ENCODE measurements at places on chromosomes 2 and 18.
A peak's percentile ranks its signal among the peaks of the same experiment; 100 is the strongest.

GRCh38 chr2:128406736-128407554, 88.3 kb upstream of the HS6ST1 start:
- DNase-seq, result no peak

GRCh38 chr18:4878480-4878879, 318.6 kb downstream of the AKAIN1 start:
- DNase-seq, result no peak

DNA sequence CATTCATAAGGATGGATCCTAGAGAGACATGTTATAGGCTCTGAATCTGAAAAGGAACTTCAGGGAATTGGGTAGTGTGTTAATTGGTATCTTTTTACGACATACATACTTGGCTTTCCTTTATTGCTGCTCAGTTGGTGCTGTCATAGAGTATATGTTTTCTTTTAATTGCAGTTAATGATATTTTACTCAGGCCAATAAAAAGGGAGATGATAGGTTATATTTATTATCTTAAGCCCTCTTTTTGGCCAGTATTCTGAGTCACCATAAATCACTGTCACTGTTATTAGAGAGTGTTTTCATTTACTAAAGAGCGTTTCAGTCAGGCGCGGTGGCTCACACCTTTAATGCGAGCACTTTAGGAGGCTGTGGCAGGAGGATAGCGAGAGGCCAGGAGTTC, 47.6 kb downstream of the RALBP1 start:
- no peak for DNase-seq

DNA sequence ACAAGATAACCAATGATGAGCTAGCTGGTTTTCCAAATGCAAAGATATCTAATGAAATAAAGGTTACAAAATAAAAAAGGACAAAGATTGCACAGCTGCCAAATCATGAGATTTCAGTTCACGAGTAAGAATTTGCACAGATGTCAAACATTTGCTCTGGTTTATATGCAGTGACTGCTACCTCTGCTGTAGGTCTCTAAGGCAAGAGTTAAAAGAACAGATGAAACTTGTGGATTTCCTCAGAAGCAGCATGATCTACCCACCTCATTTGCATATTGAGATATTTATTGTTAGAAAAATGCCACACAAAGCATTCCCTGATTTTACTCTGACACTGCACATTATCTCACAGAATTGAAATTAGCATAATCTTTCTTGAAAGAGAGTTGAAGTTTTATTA, 763.2 kb upstream of the ZEB2 start:
- no peak for DNase-seq

DNA sequence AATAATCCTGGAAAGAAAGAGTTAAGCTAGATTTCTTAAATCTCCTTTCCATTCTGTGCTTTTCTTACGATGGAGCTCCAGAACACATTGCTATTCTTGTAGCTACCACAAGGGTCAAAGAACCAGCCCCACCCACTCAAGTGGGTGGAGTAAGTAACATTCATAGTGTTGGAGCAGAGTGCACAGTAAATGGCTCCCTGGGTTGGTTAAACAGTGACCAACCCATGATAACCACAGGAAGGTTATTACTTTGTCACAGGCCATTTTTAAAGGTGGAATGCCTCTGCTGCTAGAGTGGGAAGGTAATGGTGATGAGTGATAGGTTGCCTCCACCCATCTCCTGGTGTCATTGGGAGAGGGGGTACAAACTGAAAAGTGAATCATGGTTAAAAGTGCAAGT, 13.9 kb downstream of the ARPC2 start:
- DNase-seq, result peak; percentile 52

GRCh38 chr2:223811757-223812156, 25.6 kb downstream of the AP1S3 start:
- no peak for DNase-seq

DNA sequence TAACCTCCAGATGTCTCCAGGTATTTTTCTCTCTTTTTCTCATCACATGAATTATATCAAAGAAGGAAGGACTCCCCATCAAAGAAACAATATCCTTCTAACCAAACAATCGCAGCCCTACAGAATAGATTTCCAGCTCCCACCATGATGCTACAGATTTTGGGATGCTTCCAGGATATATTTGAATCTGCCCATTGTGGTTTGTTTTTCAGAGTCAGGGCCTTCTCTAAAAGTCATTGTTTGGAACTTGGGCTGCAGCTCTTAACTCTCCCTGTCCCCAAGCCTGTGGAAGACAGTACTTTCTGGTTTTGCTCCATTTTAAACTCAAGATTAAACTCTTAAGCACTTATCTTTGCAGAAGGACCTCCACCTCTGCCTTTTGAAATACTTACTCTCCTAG, 223.2 kb downstream of the PMAIP1 start:
- DNase-seq, result no peak

GRCh38 chr2:201404699-201405280, 46.5 kb downstream of the TRAK2 start:
- no peak for DNase-seq

- DNase-seq, result no peak
Observed at GRCh38 chr18:45635893-45636509, 20.7 kb downstream of the SLC14A2 start.

DNA sequence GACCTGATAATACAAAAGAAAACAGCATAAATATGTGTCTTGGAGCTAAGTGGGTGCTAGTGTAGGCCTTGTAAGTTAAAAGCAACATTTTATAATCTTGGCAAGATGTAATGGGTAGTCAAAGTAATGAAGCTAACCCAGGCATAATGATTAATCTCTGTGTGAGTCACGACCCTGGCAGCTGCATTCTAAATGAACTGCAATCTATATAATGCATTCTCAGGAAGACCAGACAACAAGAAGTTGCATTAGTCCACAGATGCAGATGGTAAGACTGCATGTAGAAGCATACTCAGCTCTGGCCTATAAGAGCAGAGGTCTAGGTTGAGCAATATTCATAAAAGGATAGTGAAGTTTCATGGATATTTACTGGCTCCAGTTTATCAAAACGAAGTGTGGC, 85.6 kb upstream of the ETAA1 start:
- DNase-seq, result no peak

GRCh38 chr2:165240916-165241315, 1.7 kb downstream of the SCN2A start:
- no peak for DNase-seq

GRCh38 chr18:77876319-77876865, 626.7 kb downstream of the GALR1 start:
- no peak for DNase-seq

DNA sequence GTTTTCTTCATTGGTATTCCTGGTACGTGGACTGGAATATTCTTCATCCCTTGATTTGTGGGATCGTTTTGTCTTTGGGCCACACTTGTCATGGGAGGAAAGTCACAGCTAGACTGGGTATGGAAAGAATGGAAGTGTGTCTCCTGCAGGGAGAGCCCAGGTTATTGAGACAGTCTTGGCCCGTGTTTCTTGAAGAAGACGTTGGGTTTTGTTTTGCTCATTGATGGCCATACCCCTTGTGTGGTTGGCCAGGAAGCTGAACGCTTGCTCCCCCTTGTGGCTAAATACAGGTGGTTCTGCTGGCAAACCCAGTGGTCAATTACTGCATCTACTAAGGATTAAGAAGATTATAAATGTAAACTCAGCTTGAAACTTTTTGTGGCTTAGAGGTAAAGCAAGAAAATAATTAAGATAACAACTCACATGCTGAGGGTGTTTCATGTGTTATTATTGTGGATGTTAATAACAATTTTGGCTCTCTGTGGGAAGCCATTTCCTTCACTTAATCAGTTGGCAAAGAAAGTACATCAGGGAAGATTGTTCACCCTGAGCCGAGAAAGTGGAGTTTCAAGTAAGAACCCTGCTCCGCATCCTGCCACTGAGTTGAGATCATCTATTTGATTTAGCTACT, 91.8 kb downstream of the NEDD4L start:
- peak; percentile 51 for DNase-seq

DNA sequence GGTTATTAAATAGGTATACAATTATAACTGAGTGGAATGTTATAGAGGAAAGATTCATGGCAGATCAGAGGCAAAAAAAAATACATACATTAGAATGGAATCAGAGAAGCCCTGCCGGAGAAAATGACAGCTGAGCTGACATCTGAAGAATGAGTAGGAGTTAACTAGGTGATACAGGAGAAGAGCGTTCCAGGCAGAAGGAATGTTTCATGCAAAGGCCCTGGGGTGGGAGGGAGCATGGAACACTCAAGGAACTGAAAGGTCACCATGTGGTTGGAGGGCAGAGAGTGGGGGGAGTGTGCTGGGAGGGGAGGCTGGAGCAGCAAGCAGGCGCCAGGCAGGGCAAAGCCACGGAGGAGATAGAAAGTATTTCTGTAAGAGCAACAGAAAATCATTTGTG, 31.6 kb upstream of the CDK5R2 start:
- no peak for DNase-seq

DNA sequence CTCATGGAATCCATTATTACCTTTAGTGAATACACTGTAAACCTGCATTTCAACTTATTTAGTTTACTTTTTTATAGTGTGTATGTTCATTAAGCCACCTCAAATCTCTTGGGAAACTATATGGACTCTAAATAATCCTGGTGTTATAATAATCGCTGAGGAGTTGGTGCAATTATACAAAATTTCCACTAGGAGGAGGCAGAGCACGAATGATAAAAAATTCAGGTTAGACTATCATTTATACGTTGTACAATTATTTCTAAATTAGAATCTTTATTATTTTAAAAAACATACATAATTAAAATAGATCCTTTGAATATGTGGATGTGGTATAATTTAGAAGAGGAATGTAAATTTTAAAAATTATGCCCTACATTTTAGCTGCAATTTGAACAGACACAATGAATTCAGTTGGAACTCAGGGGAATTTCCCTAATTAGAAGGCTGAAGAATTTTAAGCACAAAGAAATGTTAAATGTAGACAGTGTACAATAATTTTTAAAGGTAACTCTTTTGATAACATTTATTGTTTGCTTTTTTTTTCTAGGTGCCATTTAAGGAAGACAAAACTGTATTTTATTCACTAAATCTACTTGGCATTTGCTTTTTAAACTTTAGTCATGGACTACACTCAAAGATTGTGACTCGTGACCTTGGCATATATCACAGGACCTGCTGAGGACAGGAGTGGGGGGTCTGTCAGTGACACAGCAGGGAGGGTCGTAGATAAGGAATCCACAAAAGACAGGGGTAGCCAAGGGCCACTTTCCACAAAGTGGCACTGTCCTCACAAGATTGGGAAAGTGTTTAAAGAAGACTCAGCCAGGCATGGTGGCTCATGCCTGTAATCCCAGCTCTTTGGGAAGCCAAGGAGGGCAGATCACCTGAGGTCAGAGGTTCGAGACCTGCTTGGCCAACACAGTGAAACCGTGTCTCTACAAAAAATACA, 45.5 kb downstream of the RAB12 start:
- peak; percentile 12 for DNase-seq

DNA sequence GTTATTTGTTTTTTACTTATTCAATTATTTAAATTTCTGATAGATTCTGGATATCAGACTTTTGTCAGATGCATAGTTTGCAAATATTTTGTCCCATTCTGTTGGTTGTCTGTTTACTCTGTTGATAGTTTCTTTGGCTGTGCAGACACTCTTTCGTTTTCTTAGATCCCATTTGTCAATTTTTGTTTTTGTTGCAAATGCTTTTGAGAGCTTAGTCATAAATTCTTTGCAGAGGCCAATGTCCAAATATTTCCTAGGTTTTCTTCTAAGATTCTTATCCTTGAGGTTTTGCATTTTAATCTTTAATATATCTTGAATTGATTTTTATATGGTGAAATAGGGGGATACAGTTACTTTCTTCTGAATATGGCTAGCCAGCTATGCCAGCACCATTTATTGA, 112.7 kb upstream of the SESTD1 start:
- no peak for DNase-seq

DNA sequence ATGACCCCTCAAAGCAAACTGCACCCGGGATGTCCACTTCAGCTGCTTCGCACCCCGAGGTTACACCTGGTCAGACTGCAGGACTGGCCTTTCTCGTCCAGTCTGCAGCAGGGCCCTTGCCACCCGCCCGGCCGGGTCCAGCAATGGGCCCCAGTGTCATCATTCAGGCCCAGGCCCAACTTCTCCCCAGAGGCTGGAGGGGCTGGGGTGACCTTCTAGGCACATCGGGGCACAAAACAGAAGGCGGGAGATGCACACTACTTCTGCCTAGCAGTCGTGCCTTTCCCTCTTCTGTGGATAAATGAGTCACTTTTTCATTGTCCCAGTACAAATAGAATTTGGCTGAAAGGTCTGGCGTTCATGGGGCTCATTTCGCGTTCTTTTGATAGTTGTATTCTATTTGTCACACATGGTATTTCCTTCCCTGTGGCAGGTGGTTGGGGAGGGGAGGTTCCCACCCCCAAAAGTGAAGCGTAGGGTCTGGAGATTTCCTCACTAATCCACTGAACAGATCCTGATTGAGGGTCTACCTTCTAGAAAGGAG, 56.9 kb upstream of the ID2 start:
- no peak for DNase-seq

GRCh38 chr2:71498261-71498701, 44.9 kb downstream of the DYSF start:
- DNase-seq, result no peak

GRCh38 chr2:122266636-122267035, 511.2 kb downstream of the TSN start:
- no peak for DNase-seq

- no peak for DNase-seq
Observed at GRCh38 chr2:117956036-117956796, 57.7 kb downstream of the CCDC93 start.

GRCh38 chr2:154350911-154351310, 347.6 kb upstream of the KCNJ3 start:
- peak; percentile 2 for DNase-seq

GRCh38 chr2:181812106-181812743, 79.3 kb upstream of the ITPRID2 start:
- no peak for DNase-seq

DNA sequence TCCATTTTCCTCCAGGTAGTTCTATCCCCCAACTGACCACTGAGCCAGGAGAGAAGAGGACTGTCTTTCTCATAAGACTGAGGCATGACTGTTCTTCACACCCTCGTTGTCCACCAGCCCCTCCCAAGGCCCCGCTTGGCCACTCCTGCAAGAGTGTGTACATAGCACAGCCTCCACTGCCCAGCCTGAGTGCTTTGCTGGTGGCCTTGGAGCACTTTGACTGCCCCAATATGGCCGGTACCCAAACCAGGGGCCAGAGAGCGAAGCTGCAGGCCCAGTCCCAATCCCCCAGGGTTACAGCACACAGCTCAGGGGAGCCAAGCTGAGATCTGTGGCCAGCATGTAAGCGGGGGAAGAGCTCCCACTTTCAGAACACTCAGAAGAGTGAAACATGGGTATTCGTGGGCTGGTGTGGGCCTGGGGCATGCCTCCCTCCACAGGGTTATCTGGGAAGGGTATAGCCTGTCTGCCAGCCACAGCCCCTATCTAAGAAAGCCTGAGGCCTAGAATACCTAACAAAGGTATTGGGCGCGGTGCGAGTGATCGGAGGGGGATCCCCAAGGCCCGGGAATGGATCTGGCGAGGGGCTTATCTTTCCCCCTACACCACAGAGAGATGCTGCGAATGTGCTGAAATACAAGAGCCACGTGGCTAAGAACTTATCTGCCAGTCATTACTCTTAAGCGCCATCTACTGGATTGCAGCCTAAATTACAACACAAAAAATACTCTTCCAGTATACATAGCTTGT, 163.8 kb downstream of the WDPCP start:
- peak; percentile 81 for DNase-seq
